ENCODE measurements at places on chromosomes 1 and 21. TPM values are rescaled to one million over a fixed set of nuclear protein-coding genes. Genes with fewer than 3 reads are reported as not detected.

- no peak for DNase-seq
These were observed 14.0 kb downstream of the JUN start for GRCh38 chr1:58769809-58770320.

DNA sequence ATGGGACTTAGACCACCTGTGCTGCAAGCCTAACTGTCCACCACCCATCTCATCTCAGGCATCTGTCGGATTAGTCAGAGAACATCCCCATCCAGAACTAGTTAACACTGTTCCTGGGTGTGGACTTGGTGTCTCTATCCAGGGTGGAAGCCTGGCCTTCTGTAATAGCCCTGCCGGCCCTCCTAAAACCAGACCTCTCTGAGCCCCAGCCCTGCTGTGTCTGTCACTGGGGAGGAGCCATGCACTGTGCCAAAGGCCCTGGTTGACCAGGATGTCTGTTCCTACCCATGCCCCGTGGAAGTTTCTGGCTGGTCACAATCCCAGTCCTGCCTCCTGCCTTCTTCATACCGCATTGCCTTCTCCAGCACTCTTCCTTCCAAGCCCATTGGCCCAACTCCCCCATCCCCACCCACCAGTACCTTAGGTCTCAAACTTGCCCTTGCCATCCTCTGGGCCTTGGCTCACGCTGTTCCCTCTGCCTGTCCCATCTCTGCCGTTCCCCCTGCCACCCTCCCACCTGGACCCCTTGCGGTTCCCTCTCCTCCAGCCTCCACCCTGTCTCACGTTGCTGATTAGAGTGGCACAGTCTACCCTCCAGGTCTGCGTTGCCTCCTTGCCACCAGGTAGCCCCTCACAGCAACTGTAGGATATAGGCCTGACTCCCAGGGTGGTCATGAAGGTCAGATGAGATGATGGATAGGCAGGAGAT lies 105.6 kb downstream of the EPHB2 start:
- no peak for DNase-seq

DNA sequence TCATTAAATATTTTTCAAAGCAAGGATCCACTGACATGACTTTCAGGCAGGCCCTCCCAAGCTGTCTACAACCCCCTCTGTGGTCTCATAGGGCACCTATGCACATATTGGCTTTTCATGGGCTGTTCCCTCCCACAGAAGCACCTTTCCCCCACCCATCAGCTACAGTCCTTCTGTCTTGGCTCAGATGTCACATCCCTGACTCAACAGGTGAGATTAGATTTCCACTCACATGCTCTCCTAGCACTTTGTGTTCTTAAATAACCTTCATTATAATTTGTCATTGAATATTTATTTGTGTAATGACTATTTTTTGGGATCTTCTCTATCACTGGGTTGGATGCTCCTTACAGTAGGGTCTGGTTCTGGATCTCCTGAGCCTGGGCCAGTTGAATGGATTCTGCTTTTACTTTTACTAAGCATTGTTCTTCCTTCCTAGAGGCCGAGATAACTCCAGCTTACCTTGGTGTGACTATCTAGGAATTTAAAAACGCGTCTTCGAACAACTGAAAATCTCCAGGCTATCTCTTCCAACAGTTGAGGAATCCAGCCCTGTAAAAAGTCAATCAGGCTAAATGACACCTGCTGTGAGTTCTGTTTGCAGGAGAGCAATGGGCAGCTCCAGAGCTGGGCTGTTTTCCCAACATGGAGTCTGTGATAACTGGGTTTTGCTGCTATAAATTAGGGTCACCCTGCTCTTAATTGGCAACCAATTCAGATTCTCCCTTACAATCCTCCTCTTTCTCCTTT lies 16.2 kb downstream of the ROR1 start:
- no peak for DNase-seq

HMGCL gene
- total RNA-seq, result 68.2 TPM

AVPR1B gene
- total RNA-seq, result not detected

ATP6V1G3 gene
- not detected for total RNA-seq

BLACAT1 gene
- not detected for total RNA-seq

Measured in liver (tissue), 10 donors.